ENCODE measurements at places on chromosomes 3 and 15.
A peak's percentile ranks its signal among the peaks of the same experiment; 100 is the strongest.

GRCh38 chr3:8642001-8642400 is 2.6 kb downstream of the SSUH2 start:
- DNase-seq: no peak

DNA sequence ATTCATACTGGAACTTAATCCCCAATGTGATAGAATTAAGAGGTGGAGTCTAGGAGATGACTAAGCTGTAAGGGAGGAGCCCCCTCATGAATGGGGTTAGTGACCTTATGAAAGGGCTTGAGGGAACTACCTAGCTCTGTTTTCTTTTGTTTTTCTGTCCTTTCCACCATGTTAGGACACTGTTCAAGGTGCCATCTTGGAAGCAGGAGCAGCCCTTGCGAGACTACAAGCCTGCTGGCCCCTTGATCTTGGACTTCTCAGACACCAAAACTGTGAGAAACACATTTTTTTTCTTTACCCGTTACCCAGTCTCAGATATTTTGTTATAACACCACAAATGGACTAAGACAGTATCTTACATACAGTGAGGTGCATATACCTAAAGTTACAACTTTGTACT is 26.5 kb downstream of the GOLGA6A start:
- no peak for DNase-seq

GRCh38 chr3:183224180-183224970 is 28.7 kb upstream of the B3GNT5 start:
- DNase-seq: peak; percentile 82

DNA sequence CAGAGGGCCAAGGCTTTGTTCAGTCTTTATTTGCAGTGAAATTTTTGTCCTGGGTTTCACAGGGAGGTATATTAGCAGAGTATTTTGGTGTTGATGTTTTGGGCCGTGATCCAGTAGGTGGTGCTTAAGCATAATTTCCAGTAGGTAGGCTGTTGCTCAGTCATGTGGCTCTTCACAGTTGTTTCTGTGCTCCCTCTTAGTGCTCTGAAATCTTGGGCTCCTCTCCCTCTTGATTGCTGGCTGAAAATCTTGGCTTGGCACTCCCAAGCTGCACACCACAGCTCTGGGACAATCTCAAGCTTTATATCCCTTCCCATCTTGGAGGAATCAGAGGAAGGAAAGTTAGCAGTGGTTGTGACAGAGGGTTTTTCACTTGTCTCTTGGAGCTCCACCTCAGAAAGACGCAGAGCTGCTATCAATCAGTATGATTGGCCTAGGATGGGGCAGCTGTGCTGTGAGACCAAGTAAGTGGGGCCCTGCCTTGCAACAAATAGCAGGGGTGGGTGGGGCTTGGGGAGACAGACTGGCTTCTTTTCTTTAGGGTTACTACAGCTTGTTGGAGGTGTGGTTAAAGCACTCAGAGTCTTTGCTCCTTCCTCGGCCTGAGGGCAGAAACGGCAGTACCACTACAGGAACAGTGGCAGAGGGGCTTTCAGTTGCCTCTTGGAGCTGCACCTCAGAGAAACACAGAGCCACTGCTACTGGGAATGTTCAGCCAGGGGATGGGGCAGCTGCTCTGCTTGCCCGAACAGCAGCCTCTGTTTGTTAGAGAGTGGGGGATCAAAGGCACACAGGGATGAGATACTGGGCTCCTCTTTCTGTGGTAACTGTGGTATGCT is 627.0 kb downstream of the SI start:
- no peak for DNase-seq

- no peak for DNase-seq
These were observed 155.5 kb upstream of the SLC24A5 start for GRCh38 chr15:47965297-47965696.

DNA sequence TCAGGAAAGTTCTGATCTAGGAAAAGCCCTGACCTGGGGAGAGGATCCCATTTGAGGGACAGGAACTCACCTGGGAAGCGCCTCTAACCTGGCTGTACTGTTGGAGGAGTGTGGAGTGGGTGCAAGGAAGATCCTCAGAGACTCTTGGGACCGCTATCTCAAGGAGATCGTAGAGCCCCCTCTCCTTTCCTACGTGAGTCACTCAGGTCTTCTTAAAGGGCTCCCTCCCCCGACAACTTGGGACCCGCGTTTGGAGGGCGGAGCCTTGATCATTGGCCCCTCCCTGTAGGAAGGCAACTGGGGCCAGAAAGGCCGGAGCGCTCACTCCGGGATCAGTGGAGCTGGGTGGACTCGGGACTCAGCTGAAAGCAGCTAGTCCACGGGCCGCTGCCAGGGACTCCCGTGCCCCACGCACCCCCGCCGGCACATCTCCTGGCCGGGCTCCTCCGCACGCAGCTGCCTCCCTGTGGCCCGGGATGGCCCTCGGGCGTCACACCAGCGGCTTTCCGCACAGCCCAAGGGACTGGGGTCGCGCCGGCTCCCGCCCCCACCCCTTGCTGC is 520 bp downstream of the SLC26A6 start:
- DNase-seq: peak; percentile 83

DNA sequence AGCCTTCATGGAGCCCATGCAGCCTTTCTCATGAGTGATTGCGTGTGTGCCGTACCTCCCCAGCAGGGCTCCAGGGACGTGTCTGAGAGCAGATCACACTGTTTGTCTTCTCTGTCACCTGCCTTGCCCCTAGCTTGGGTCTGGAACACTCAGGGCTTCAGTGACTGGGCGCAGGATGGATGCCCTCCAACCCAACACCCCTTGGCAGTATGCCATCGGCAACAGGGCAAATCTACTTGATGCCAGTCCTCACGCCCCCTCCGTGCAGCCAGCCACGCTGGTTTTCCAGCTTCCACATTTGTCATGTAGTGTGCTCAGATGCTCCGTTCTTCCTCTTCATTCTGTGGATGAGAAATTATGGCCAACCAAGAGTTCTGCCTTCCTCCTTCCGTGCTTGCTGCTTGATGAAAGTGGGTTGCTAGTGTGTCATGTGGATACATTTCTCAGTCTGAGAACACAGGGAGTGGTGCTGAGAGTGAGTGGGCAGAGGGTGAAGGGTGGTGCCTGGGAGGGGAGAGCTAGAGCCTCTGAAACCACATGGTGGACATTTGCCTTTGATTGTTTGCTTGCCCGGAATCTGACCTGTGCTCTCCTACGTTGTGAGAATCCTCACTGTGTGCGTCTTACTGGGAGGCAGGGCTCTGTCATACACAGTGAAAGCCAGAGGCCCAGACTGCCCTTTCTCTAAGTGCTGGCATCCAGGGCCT is 97.2 kb downstream of the FAM43A start:
- no peak for DNase-seq
